Activated CD8-positive, alpha-beta memory T cell treated with anti-CD3 and anti-CD28 coated beads, Interleukin-2, amount 10 ng/mL, durations not matched to agents 7 days and 5 days (primary cell): ENCODE measurements at places on chromosomes 6 and 20. TPM values are rescaled to one million over a fixed set of nuclear protein-coding genes. Genes with fewer than 3 reads are reported as not detected.

DNA sequence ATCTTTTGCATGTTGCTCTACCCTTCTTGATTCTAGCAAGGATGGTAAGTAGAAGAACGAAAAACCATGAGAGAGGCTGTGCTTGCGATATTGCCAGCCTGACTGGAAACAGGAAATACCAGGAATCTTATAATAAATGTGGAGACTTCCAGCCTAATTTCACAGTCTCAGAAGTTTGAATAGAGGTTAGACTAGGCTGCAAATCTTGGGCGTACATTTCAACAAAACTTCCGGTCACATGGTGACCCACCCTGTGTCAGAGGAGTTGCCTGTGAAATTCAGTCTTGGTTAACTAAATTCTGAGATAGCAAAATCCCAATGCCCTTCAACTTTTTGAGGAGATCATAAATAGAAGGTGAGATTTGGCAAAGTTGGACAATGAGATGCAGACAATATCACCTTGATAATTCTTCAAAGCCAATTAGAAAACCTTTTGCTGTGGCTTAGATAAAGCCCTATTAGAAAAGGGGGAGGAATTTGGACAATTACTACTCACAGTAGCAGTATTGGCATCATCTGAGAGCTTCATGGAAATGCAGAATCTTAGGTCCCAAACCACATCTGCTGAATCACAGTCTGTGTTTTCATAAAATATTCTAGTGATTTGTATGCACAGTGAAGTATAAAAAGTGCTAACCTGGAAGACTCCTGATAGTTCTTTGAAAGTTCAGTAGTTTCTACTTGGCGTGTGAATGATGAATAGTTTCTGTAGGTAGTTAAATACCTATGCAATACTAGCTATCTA, 262.0 kb upstream of the JAG1 start:
- no peaks in the 10 kb centered on the region for H3K27me3 ChIP-seq
- no peaks in the 10 kb centered on the region for H3K36me3 ChIP-seq
- no peak for DNase-seq
- H3K27ac ChIP-seq, result no peak overlapping the region

DNA sequence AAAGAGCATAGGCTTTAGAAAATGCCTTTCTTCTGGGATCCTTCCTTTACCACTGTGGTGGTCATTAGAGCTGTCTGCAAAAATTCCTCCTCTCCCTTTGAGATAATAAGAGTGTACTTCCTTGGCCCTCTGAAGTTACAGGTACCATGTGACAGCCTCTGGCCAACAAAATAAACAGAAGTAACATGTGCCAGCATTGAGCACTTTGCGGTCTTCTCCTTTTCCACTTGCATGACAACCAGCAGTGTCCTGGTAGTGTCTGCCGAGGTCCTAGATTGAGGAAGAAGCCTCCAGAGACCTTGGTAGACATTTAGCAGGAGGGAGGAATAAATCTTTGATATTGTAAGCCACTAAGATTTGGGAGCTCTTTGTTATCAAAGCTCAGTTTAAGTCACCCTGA, 87.5 kb upstream of the ARID1B start:
- H3K27me3 ChIP-seq, result peaks cover 8% of the 10 kb centered on the region
- no peak overlapping the region for H3K27ac ChIP-seq
- no peaks in the 10 kb centered on the region for H3K36me3 ChIP-seq
- no peak for DNase-seq

DNA sequence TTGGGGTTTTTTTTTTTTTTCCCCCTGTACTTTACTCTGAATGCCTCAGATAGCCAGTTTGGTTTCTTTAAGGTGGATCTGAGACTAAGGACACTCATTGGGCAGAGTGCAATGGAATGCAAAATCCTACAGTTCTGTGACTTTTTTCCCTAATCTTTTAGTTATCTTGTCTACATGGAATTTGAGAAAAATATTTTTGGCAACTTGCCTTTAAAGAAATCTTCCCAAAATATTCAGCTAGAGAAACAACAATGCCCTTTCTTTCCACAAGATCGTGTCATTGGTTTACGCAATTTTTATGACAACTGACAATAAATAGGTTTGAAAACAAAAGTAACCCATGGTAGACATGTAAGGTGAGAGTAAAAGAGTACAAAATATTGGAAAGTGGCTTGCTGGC, 171.7 kb upstream of the LAMP5 start:
- H3K27ac ChIP-seq, result no peak overlapping the region
- H3K4me1 ChIP-seq, result no peaks in the 10 kb centered on the region
- DNase-seq, result no peak
- no peak overlapping the region for H3K4me3 ChIP-seq

Gene ERVFRD-1
- total RNA-seq, result not detected

GRCh38 chr6:125766641-125767040, 17.2 kb downstream of the HEY2 start:
- H3K27ac ChIP-seq, result no peak overlapping the region
- peaks cover 2% of the 10 kb centered on the region for H3K4me1 ChIP-seq
- H3K27me3 ChIP-seq, result peaks cover 37% of the 10 kb centered on the region
- H3K36me3 ChIP-seq, result no peaks in the 10 kb centered on the region
- DNase-seq, result no peak
- H3K4me3 ChIP-seq, result no peak overlapping the region

Gene FOXF2
- not detected for total RNA-seq

DNA sequence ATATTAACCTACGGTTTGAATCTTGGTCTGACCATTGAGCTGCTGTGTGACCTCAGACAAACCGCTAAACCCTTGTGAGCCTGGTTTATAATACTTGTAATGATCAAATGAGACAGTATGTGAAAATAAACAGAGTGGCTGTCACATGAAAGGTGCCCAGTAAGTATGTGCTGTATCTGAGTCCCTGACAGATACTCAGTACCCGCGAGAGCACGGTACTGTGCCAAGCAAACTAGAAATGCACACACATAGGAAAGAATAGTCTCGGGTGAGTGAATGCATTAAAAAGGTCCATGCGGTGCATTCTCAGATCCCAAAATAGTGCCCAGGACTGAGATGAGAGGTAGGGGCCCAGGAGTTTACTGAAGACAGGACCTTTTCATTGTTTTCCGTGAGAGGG, 93.3 kb downstream of the PPP1R14C start:
- H3K4me1 ChIP-seq, result peaks cover 18% of the 10 kb centered on the region
- no peak overlapping the region for H3K27ac ChIP-seq
- H3K36me3 ChIP-seq, result peaks cover 12% of the 10 kb centered on the region
- peaks cover 14% of the 10 kb centered on the region for H3K27me3 ChIP-seq

Gene SLC22A3
- total RNA-seq, result not detected

DNA sequence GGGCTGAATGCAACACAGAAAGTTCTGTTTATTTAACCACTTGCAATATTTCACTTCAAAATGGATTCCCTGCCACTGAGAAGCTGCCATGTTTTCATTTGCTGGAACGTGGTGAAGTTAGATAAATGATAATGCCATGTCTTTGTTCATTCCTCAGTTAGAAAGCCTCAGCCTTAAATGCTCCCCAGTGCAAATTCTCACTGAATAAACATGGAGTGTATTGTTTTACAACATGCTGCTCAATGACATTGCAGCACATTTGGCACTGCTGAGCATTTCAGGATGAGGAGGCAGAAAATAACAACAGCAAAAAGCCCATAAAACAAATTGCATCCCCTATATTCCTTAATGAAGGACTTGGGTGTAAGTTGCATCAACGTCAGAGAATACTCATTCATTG, 913.8 kb upstream of the FLRT3 start:
- no peaks in the 10 kb centered on the region for H3K27me3 ChIP-seq
- DNase-seq, result no peak
- no peaks in the 10 kb centered on the region for H3K4me1 ChIP-seq
- no peak overlapping the region for H3K27ac ChIP-seq
- no peak overlapping the region for H3K4me3 ChIP-seq

DNA sequence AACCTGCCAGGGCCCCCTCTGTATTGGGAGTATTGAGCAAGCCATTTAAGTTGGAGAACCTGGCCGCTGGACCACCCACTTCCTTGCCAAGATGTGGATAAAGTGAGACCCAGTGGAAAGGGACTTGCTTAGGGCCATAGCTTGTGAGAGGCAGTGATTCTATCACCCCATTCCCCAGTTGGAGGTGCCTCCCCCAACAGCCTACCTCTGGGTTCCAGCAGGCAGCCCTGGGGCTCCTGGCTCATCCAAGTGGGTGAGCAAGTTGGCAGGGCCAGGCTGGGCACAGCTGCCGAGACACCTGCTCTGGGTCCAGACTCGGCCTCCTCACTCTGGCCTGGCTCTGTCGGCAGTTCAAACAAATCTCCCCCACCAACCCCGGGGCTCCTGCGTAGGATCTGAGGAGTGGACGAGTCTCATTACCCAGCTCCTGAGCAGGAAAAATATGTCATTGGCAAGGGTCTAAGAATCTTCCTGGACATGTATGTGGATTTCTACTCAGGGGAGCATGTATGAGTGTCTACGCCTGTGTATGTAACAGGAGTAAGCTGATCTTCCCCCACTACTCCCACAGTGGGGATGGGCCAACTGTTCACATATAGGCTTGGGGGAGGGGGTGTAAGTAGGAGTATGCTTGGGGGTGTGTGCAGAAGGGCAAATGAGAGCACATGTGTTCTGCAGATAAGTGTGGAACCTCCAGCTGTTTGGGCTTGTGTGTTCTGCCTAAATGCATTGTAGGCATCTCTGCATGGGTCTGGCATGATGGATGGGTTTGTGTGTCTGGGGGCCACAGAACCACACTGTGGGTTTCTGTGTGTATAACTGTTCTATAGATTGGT, 1.9 kb downstream of the ID1 start:
- H3K27ac ChIP-seq, result no peak overlapping the region
- H3K4me3 ChIP-seq, result no peak overlapping the region
- no peak for DNase-seq
- no peaks in the 10 kb centered on the region for H3K36me3 ChIP-seq
- H3K27me3 ChIP-seq, result peaks cover 77% of the 10 kb centered on the region

- H3K27ac ChIP-seq, result no peak overlapping the region
- peaks cover 30% of the 10 kb centered on the region for H3K36me3 ChIP-seq
Measured at GRCh38 chr6:73506246-73506645, 14.6 kb downstream of the EEF1A1 start.

Gene HSPA1L
- total RNA-seq, result 3.1 TPM

Gene HMGCLL1
- not detected for total RNA-seq

Gene SLC17A9
- total RNA-seq, result 26.1 TPM

Gene RIPPLY2
- total RNA-seq, result not detected

Gene OPRM1
- not detected for total RNA-seq

Gene WFDC2
- not detected for total RNA-seq

DNA sequence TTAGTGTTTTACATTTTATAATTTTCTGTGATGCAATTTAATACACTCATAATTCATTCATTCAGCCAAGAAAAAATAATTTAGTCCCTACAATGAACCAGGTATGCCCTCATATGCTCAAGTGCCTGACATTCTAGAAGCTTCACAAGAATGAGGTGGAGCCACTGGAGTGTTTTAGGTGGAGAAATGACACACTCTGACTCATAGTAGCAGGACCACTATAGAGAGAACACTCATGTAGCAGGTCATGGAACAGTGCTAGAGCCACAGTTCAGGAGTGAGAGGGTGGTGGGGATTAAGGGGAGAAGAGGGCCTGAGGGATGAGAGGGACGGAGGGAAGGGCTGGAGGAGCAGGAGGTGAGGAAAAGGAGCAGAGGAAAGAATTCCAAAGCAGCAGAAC, 1.4 kb upstream of the HLA-G start:
- no peak overlapping the region for H3K27ac ChIP-seq
- DNase-seq, result no peak
- H3K27me3 ChIP-seq, result peaks cover 86% of the 10 kb centered on the region
- H3K36me3 ChIP-seq, result no peaks in the 10 kb centered on the region
- peaks cover 5% of the 10 kb centered on the region for H3K4me1 ChIP-seq
